ENCODE measurements at places on chromosomes 13 and 19.

GRCh38 chr13:95540888-95541287, 11.6 kb upstream of the CLDN10 start:
- no peak for DNase-seq

GRCh38 chr13:87344176-87344575, 327.0 kb upstream of the SLITRK5 start:
- DNase-seq: no peak

- DNase-seq: no peak
Measured at GRCh38 chr13:99133848-99134247, 66.8 kb upstream of the UBAC2 start.

GRCh38 chr13:109684084-109684823, 102.1 kb downstream of the IRS2 start:
- DNase-seq: no peak

GRCh38 chr19:16429066-16429758, 42.6 kb downstream of the EPS15L1 start:
- DNase-seq: no peak
